ENCODE measurements at places on chromosomes 7 and 10. TPM values are rescaled to one million over a fixed set of nuclear protein-coding genes. Genes with fewer than 3 reads are reported as not detected.

TPK1 gene
- 3.5 TPM for polyA plus RNA-seq

C10orf143 gene
- 1.5 TPM for polyA plus RNA-seq

ANKRD2 gene
- polyA plus RNA-seq = 248 TPM

DCLRE1A gene
- 3.3 TPM for polyA plus RNA-seq

DGKB gene
- polyA plus RNA-seq = under 0.01 TPM

NEBL gene
- polyA plus RNA-seq = 680 TPM

PHTF2 gene
- polyA plus RNA-seq = 12.8 TPM

LRRD1 gene
- polyA plus RNA-seq = not detected

OPALIN gene
- not detected for polyA plus RNA-seq

OLAH gene
- polyA plus RNA-seq = not detected

NOM1 gene
- polyA plus RNA-seq = 7.6 TPM

MLXIPL gene
- 2.8 TPM for polyA plus RNA-seq
